IPS-NIHi11 (cell line): ENCODE measurements at places on chromosomes 11 and 22.

GRCh38 chr11:96311120-96311568 lies 31.9 kb downstream of the MAML2 start:
- DNase-seq, result no peak

GRCh38 chr22:41862160-41862529 lies 29.2 kb downstream of the SREBF2 start:
- DNase-seq, result no peak

DNA sequence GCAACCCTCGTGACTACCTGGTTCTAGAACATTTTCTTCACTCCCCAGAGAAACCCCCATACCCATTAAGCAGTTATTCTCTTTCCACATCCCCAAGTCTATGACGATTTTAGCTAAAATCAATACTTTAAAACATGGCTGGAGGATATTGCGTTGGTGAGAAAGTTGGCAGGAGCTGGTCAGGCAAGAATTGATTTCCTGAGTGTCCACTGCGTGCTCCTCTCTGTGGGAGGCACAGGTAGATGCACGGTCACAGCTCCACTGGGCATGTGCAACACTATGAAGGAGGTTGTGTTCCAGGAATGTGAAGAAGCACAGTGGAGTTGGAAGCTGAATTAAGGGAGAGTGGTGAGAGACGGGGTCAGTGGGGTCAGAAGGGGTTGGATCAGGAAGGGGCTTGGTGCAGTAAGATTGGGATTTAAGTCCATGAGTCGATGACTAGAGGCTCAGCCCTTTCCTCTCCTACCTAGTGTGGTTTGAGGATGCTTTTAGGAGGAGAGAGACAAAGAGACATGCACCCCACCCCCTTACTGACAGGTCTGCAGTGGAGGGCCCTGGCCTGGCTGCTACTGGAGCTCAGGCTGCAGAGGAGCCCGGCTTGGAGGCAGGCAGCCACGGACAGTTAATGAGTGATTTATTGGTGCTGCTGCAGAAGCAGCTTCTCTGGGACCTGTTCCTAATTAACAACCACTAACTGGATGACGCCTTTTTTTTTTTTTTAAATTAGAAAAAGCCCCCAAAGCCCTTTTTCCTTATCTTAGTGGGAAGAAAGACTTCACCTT lies 395.6 kb downstream of the TENM4 start:
- DNase-seq, result no peak

GRCh38 chr11:88583251-88583650 lies 245.7 kb upstream of the CTSC start:
- no peak for DNase-seq

- DNase-seq, result no peak
Measured at GRCh38 chr11:95877291-95877690, 46.6 kb downstream of the MTMR2 start.

GRCh38 chr11:57834852-57835251 lies 73.2 kb downstream of the CTNND1 start:
- DNase-seq, result no peak

GRCh38 chr11:24723231-24723630 lies 226.4 kb downstream of the LUZP2 start:
- no peak for DNase-seq

DNA sequence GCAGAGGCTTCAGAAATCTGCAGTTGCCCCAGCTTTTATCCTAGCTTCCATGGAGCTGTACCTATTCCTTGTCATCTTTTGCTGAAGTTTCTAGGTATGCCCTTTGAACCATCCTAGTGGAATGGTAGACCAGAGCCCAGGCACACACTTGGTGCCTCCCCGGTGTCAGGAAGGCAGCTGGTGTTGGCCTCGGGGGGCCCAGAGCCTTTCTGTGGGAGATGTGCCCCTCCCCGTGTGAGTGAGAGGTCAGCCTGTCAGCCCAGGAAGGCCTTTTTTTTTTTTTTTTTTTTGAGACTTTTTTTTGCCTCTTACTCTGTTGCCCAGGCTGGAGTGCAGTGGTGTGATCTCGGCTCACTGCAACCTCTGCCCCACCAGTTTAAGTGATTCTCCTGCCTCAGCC lies 58.4 kb downstream of the MED15 start:
- no peak for DNase-seq

DNA sequence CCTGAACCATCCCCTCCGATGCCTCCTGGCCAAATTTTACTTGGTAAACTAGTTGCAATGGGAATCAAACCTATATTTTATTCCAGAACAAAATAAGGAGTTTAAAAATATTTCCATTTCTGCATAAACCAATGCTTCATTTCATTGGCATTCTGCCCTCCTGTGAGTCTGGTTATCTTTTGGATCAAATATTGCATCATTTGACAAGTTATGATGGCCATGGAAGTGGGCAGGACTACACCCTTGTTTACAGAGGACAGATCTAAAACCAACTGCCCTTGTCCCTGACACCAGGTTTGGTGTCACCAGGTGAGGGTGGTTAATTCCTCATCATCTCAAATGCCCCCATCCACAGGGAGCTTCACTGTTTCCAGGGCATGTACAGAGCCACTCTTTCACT lies 28.2 kb upstream of the E2F8 start:
- DNase-seq, result no peak

DNA sequence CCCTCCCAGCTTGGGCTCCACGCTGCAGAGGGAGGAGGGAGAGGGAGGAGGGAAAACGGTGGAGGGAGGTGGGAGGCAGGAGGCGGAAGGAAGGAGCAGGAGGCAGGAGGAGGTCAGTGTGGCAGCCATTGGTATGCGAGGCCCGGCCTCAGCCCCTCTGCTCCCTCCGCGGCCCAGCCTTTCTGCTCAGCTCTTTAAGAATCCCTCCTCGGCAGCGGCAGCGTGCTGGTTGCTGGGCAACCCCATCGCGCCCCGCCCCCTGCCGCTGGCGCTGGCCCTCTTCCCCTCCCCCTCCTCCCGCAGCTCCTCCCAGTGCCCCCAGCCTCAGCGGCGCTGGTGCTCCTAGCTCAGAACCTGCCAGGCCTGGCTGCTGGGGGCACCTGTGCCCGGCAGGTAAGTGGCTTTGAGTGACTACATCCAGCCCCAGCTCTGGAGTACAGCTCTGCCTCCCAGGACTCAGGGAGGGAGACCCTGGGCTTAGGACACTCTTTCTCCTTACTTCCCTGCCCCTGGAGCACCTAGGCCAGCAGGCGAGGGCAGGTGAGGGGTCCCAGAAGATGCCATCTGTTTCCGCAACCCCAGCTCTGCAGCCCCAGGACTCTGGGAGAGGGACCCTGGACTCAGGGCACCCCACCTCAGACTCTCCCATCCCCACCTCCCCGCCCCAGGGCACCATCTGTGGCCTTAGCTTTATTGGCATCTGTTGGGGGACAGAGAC lies 7.2 kb upstream of the FLRT1 start:
- peak; percentile 83 for DNase-seq

GRCh38 chr11:109329716-109330115 lies 92.3 kb upstream of the C11orf87 start:
- DNase-seq, result no peak

DNA sequence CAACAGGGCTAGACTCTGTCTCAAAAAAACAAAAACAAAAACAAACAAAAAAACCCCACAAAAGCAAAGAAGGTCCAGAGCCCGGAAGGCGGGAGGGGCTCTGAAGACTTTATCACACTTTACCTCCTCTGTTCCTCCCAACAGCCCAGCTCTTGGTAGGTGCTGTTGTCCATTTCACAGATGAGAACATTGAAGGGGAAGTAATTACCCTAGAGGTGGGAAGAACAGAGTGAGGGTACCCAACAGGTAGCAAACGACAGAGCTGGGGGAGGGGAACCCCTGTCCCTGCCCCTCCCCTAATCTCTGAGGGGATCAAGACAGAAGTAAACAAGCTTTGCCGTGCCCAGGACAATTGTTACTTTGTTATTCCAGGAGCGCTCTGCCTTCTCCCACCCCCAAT lies 1.0 kb upstream of the BIK start:
- no peak for DNase-seq

DNA sequence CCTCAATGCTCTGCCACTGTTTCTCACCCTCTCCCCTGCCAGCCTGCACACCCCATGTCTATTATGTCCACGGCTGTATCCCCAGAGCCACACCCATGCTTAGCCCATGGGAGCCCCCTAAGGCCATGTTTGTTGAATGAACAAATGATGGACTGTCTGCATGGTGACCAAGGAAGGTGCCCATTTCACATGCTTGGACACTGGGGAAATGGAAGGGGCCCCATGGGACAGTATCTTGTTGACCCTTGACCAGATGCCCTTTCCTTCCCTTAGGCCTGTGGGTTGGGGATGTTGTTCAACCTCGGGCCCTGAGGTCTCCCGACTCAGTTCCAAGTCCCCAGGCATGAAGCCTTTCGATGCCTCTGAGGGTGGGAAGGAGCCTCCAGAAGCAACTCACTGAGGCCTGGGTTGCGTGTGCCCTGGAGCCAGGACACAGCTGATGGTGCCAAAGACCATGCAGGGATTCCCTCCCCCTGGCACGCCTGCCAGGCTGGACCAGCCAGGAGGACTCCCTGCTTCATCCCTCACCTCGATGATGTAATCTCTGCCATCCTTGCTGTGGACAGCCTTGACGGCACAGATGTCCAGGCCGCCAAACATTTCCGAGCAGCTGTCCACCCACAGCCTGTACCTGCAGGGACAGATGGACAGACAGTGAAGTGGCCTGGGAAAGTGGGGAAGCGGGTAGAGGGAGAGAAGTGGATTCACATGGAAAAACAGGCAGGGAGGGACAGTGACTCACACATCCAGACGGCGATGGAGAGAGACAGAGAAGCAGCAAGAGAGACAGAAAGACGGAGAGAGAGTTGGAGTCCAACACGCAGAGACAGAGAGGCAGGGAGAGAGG lies 58.9 kb downstream of the FBXO7 start:
- DNase-seq, result no peak

DNA sequence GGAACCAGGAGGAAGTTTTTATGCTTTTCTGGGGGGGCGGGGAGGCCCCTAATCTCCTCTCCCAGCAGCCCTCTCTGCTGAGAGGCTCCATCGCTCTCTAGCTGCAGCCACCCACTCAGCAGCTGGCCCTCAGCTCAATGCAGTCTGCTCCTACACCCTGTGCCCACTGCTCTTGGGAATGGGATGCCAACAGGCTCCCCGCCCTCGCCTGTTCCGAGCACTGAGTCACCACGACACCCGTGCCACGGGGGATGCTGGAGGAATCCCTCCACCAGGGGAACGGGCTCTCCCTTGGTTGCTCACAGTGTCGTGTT lies 23.5 kb upstream of the SUSD2 start:
- DNase-seq, result no peak

DNA sequence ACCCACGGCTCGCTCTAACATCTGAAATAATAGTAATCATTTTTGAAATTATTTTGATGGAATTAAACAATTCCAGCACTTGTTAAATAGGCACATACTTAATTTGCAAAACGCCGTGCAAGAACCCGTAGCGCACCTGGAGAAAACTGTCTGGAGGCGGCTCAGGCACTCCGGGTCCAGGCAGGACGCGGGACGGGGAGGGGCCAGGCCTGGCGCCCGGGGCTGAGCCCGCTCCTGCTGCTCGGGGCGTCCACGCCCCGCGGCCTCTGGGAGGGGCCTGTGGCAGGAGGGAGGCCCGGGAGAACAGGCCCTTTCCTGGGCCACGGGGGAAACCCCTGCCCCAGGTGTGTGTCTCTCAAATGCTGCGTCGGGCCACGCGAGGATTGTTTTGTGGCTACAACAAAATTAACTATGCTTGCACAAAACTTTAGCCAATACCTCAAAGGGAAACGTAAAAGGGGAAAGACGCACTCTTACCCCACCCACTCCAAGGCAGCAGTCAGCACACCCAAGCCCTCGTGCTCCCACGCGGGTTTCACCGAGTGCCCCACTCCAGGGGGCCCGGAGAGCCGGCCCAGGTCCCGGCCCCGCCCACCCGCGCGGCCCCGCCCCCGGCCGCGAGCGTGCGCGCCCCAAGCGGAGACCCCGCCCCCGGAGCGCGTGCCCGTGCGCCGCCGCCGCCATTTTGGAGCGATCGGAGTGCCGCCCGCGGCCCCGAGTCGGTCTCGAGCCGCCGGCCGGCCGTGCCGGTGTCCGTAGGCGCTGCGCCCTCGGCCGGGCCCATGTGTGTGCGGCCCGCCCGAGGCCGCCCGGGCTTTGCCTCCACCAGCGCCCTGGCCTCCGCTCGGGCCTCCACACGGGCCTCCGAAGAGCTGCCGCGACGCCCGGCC lies at the start of gene PPP6R2:
Gene PPP6R2, plus strand, starts transcription at position 677 of the 890 bp plus-strand sequence. CDS start 50,582 bp downstream, outside the sequence.
- DNase-seq, result peak; percentile 95

DNA sequence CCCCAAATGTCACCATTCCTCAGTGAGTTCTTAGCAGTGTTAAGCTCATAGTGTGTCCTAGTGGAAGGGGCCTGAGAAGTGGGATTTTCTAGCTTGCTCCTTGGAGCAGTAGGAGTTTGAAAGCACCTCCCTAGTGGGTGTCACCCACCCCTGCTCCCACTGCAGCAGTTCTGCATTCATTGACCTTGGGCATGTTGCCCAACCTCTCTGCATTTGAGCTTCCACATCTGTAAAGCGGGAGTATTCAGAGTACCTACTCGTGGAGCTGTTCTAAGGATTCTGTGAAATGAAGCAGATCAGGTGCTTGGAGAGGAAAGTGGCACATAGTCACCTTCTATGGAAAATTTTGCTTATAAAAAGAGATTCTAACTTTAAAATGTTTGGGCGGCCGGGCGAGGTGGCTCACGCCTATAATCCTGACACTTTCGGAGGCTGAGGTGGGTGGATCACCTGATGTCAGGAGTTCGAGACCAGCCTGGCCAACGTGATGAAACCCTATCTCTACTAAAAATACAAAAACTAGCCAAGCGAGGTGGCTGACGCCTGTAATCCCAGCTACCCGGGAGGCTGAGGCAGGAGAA lies 16.9 kb downstream of the LMO2 start:
- no peak for DNase-seq

DNA sequence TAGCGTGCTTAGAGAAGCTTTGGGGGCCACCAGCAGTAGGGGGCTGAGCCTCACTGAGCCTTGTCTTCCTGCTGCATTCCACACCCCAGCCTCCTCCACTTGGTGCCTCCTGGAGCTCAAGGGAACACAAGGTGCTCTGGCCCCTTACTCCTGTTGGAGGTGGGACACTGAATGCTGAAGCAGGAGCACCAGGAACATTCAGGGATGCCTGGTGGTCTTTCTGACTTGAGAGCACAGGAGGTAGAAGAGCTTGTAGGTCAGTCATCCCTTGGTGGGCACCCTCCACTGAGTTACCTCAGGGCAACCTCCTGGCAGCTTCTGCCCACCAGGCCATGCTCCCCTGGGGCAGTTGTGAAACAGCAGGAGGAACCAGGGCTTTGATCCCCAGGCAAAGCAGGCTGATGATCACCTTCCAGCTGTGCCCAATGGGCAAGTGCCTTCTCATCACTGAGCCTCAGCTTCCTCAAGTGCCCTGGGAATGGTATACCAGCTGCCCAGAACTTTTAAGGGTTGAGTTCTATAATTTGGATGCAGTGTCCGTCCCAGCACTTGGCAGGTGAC lies 50.1 kb downstream of the CABIN1 start:
- DNase-seq, result no peak
